Hematopoietic multipotent progenitor cell treated with erythropoietin and hydrocortisone succinate and interleukin-3 and kit ligand, for 4 days (in vitro differentiated cells): ENCODE measurements at places on chromosomes 5 and 9.
A peak's percentile ranks its signal among the peaks of the same experiment; 100 is the strongest.

GRCh38 chr9:120531683-120532300, 48.2 kb downstream of the CDK5RAP2 start:
- peak; percentile 68 for DNase-seq

GRCh38 chr9:113673726-113674125, 202.4 kb upstream of the ZNF618 start:
- DNase-seq: no peak

DNA sequence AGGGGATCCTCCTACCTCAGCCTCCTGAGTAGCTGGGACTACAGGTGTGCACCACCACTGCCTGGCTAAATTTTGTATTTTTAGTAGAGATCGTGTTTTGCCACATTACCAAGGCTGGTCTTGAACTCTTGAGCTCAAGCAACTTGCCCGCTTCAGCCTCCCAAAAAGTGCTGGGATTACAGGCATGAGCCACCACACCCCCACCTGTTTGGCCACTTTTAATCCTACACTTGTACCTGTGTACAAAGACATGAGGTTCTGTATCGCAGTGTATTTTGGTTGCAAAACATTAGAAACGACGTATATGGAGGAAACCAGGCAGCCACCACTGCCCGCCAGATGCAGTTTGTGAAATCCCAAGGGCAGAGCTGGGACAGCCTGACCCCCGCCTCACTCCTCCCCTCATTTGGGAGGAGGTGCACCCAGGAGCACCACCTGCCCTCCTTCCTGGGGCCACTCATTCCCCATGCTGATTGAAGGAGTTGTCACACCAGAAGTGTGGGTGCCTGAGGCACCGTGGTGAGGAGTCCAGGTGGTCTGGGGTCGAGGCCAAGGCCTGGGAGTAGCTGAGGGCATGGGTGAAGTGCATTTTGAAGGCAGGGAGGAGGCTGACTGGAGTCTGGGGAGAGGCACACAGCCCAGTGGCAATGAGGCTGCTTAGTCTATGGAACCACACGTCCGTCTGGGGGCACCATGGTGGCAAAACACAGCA, 39.3 kb upstream of the OLFM1 start:
- no peak for DNase-seq

DNA sequence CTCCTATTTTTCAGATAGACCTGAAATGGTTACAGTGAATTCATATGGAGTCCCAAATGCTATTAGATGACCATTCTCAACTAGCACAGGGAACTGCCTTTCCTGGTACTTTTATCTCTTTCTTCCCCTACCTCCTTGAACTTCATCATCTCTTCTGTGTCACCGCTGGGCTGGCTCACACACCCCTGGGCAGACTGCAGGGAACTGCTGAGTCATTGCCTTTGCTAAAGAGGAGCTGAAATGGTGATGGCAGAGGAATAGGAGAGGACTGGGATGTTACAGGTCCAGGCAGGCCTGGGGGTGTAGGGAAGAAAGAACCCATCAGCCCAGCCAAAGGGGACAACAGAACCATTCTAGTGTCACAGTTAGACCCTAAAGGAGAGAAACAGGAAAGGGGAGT, 322.3 kb downstream of the ASTN2 start:
- peak; percentile 24 for DNase-seq

DNA sequence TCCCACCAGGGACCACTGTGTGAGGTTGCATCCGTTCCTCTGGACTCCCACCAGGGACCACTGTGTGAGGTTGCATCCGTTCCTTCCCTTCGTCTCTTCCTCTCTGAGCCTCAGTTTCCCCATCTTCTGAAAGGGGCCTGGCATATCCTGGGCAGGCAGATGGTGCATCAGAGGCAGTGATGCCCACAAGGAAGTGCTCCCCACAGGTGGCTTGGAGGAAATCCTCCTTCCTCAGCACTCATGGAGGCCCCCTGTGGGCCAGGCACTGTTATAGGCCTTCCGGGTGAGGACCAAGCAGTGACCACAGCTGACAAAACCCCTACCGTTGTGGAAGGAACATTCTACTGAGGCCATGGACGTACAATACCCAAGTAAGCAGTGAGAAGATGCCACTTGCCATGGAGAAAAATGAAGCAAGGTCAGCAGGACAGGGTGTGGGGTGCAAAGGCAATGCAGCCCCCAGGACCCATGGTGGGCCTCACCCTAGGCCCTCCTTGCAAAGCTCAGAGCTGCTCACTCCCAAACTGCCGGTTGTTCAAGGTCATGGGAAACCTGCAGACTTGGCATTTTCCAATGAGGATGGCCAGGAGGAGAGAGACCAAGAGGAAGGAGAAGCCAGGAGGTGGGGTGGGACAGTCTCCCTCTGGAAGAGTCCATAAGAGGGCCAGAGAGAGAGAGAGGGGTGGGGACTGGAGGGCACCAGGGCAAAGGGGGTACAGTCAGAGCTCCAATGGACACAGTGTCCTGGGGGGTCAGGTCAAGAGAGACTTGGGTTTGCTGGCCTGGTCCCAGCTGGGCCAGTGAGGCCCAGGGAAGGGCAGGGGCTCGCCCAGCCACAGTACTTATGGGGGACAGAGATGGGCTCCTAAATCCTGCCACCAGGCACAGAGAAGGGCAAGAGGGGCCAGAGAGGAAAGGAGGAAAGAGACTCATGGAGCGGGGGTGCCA, 51.1 kb downstream of the C9orf50 start:
- peak; percentile 35 for DNase-seq

GRCh38 chr9:75648034-75648433, 242.4 kb upstream of the PCSK5 start:
- DNase-seq: no peak

GRCh38 chr9:3205421-3206095, 320.2 kb downstream of the RFX3 start:
- no peak for DNase-seq

DNA sequence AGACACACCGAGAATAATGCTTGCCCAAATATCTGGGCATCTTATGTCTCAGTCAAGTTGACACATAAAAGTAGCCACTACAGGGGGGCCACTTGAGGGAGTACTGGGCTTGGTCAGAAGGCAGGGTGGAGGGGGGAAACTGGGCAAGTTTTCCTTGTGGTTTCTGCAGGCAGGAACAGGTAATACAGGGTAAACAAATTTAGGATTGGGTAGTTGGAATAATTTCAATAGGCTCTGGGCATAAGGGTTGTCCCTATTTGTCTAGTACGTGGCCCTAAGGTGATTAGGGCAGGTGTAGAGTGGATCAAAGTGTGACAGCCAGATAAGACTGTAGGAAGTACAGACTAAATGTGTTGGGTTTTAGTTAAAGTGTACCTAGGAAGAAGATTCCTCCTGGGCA, 353.1 kb downstream of the TLE4 start:
- DNase-seq: no peak

DNA sequence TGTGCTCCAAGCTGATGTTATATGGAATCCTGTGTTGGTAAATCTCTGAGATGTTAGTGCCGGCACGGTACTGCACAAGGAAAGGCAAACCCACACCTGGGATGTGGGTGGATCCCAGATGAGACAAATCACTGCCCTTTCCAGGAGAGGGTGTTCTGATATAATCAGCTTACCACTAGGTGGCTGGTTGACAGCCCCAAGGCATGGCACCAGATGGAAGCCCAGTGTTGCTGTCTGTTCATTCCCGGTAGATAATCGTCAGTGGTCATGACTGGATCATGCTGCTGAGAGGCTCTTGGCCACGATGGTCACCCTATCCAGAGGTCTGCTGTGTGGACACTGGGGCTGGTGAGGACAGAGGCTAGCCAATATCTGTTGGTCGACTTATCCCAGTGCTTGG, 184.0 kb downstream of the CACNA1B start:
- no peak for DNase-seq

DNA sequence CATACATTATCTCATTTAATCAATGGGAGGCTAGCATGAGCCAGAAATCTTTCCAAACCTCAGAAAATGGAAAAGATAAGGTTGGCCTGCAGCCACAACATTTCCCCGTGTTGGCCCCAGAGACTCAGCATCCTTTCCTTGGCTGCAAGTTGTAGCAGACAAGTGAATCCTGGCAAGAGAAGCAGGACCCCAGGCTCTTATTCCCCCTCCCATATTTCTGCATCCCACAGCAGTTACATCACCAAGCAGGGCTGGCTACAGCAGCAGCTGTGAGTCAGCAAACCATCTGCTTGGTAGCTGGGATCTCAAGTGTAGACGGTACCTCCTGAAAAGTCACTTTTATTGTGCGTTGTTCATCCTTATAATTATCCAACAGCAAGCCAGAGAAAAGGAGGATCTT, 212.4 kb downstream of the GNA14 start:
- no peak for DNase-seq

GRCh38 chr9:108476574-108476973, 379.2 kb downstream of the ACTL7B start:
- DNase-seq: no peak

- DNase-seq: peak; percentile 3
These were observed 105.2 kb downstream of the CDK5RAP2 start for GRCh38 chr9:120474591-120475243.

GRCh38 chr5:140174465-140175366, at the start of gene CYSTM1:
CYSTM1 (plus strand) TSS chr5:140175188; CDS start chr5:140194466, 19,278 bp downstream.
- DNase-seq: peak; percentile 94

GRCh38 chr9:2419347-2419746, 202.2 kb upstream of the VLDLR start:
- DNase-seq: no peak
